ENCODE measurements at places on chromosomes 5 and 9.

- DNase-seq, result no peak
These were observed 130.6 kb downstream of the SLF1 start for GRCh38 chr5:94749042-94749441.

DNA sequence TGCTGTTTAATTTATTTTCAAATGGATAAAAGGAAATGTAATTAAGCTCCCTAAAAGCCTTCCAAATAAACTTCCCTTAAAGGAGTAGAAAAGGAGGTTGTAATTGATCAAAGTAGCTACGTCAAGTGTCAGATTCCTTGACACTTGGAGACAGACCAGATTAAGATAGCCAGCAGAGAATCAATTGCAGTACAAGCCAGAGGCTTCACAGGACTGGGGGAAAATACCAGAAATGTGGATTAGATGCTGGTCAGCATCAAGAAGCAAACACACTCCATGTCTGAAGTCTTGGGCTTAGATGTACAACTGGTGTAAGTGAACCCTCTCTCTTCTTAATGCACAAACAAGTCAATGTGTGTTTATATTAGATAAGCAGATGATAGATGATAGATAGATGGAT is 184.9 kb upstream of the TAS2R1 start:
- no peak for DNase-seq

DNA sequence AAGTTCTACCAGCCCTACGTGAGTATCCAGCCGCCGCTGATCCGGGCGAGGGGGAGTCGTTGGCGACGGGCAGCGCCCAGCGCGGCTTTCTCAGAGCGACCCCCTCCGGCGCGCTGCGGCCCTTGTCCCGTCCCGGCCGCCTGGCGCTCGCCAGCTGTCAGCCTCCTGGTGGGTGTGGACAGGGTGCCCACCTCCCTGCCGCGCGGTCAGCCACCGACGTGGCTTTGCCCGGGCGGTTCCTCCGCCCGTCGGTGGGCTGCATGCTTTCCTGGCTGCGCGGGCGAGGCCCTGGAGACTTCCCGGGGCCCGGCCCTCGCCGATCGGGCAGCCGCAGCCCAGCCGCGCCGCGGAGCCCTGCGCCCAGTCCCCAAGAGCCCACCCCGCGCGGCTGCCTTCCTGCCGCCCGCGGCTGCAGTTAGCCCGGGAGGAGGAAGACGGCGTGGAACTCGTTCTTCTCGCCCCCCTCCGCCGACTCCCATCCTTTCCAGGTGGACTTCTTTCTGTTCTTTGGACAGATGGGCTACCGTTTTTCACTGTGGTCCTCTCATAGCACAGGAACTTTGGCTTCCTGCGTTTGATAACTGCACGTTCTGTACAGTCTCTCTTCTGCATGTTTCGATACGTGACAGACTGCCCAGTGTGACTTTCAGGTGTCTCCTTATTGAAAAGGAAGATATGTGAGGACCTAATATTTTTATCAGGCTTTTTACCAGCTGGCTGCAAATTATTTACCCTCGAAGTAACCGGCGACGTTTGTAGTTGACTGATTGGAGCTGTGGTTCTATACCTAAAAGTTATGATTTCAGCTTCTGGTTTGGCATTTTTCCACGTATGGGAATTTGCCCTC is 577 bp downstream of the AP3S1 start:
- DNase-seq, result no peak

GRCh38 chr9:37386988-37387387 is 35.5 kb upstream of the GRHPR start:
- no peak for DNase-seq

DNA sequence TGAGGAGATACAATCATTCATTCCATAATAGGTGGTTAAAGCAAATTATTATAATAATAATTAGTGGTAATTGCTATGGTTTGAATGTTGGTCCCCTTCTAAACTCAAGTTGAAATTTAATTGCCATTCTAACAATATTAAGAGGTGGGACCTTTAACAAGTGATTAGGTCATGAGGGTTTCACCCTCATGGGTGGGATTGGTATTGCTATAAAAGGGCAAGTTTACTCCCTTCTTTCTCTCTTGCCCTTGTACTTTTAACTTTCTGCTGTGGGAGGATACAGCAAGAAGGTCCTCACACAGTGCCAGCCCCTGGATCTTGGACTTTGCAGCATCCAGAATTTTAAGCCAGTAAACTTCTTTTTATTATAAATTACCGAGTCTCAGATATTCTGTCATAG is 101.9 kb upstream of the PARP8 start:
- no peak for DNase-seq

DNA sequence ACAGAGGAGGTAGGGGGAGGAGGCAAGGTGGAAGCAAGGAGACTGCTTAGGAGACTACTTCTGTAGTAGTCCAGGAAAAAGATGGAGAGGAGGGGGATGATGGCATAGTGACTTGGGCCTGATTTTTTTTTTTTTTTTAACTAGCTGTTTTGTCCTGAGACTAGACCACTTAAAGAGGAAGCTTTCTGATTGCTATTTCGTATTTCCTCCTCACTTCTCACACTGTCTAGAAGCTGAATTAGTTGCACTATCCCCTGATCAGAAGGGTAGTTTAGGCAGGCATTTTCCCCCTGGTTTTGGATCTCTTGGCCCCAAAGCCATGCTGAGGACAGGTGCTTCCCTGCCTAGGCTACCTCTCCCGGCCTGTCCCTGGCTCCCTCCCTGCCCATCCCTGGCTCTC is 14.9 kb downstream of the LARP1 start:
- DNase-seq, result no peak

GRCh38 chr9:105191508-105192121 is 52.8 kb upstream of the SLC44A1 start:
- DNase-seq, result no peak
